ENCODE measurements at places on chromosomes 16 and 17.

- DNase-seq, result peak; percentile 81
Observed at GRCh38 chr17:43406676-43407645, 8.2 kb downstream of the ARL4D start.

GRCh38 chr16:23175651-23176050 is 6.9 kb upstream of the SCNN1G start:
- no peak for DNase-seq

DNA sequence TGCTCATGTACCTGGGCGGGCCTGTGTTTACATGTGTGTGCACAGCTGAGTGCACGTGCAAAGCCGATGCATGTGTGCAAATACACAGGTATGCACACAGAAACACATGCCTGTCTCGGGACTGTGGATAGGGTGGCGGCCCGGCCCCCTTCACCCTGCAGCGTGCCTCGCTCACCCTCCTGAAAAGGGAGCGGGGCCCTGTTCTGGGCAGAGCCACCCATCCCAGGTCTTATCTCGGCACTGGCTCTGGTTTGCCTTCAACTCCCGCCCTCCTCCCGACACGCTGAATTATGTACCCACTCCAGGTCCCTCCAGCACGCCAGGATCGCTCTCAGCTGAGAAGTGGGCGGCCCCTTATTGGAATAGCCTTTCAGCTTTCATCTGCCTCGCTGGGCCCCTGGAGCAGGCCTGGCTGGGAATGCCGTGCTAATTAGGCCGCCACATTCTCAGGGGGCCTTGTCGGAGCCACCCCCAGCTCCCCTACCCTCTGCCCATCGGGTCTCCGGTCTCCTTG is 77.8 kb downstream of the RTN4RL1 start:
- DNase-seq, result no peak

DNA sequence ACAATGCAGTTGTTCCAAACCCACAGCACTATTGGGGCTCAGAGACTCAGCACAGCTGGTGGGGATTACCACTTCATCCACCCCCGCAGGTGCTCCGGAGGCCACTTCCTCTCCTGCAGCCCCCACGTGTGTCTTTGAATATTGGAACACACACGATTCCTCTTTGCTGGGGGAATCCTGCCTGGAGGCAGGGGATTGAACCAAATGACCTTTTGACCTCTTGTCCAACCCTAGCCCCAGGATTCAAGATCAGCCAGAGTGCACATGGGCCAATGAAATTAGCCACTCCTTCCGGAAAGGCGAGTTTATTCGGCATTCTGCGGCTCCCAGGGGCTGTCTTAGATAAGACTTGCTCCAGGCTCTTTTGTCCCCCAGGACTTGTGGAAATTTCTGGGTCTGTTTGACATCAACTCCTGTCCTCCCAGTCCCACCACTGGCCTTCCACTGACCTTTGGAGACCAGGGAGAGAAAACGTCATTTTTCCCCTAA is 350.2 kb downstream of the FOXL1 start:
- DNase-seq, result no peak

GRCh38 chr17:62818526-62818925 is 10.4 kb upstream of the MARCHF10 start:
- no peak for DNase-seq

DNA sequence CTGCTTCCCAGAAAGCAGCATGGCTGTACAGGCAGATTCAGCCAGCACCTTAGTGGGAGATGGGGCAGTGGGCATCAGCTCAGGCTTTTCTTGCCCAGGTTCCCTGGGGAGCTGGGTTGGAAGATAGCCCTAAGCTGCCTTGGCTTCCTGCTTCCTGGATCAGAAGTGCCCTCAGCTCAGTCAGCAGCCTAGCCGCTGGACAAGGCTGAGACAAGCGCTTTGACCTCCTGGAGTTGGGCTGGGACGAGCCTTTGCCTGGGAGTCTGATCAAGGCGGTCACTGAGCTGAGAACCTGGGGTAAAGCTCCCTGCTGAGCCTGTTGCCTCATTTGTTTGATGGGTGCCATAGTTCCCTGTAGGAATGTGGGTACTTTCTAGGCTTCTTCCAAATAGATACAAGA is 190.0 kb downstream of the RAB11FIP4 start:
- no peak for DNase-seq

All from DMS 273 treated with DMSO at 0.1 percent for 48 hours (cell line).